Bone marrow (tissue), 2 donors: ENCODE measurements at places on chromosomes 6 and 20.

- no peak for DNase-seq
Observed at GRCh38 chr20:32028647-32029372, 18.6 kb downstream of the CCM2L start.

DNA sequence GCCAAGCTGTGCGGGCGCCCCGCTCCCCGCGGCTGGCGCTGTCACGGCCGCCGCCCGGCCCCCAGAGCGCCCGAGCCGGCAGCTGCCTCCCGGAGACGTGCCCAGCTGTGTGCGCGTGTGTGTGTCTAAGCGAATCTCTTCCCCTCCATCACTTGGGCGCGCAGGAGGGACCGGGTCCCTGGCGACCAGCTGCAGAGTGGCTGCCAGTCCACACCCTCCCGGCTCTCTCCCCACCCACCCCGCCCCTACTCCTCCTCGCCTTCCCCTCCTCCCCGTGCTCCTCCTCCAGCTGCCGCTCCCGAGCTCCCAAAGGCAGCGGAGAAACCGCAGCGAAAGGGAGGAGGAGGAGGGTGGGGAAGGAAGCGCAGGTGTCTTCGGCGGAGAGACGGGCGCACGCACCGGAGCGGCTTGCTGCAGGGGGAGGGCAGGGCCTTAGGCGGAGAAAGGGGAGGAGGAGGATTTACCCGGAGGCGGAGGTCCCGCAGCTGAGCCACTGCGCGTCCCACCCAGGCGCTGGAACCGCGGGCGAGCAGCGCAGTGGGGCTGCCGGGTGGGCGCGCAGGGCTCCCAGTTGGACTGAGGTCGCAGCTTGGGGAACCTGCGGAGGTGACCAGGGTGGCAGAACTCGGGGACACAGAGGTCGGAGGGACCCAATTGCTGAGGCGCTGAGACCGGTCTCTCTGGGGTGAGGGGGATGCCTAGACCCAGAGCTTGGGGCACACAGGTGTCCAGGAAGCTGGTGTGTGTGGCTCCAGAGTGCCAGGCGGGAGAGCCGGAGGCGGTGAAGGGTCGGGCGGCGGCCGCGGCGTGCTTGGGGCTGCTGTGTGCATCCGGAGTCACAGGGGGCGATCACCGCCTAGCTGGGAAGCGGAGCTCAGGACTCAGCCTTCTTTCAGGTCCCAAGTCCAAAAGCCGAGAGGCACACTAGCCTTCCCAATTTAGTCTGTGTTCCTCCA is at the start of gene HS3ST5:
HS3ST5 (minus strand) TSS at position 198 of the 956 bp plus-strand sequence. CDS start 280,178 bp downstream, outside the sequence.
- DNase-seq = no peak

- no peak for DNase-seq
Observed at GRCh38 chr20:17678295-17678694, 3.7 kb downstream of the RRBP1 start.

- DNase-seq = no peak
Observed at GRCh38 chr20:53927990-53928389, 142.4 kb downstream of the BCAS1 start.

DNA sequence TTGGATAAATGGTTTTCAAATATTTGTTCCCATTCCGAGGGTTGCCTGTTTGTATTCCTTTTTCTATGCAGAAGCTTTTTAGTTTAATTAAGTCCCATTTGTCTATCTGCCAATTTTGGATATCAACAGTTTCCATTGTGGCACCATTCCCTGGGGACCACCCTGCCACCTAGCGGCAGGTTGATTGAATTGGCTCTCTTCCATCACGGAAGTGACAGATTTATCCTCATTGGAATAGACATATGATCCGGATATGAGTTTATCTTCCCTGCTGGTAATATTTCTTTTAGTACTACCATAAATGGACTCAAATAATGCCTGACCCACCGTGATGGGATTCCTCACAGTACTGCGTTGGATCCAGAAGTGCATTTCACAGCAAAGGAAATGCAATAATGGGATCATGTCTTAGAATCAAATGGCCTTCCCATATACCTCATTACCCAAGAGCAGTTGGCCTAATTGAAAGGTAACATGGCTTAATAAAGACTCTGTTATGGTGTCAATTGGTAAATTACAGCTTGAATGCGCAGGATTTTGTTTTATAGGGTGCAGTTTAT is 327.0 kb downstream of the BMP2 start:
- no peak for DNase-seq

DNA sequence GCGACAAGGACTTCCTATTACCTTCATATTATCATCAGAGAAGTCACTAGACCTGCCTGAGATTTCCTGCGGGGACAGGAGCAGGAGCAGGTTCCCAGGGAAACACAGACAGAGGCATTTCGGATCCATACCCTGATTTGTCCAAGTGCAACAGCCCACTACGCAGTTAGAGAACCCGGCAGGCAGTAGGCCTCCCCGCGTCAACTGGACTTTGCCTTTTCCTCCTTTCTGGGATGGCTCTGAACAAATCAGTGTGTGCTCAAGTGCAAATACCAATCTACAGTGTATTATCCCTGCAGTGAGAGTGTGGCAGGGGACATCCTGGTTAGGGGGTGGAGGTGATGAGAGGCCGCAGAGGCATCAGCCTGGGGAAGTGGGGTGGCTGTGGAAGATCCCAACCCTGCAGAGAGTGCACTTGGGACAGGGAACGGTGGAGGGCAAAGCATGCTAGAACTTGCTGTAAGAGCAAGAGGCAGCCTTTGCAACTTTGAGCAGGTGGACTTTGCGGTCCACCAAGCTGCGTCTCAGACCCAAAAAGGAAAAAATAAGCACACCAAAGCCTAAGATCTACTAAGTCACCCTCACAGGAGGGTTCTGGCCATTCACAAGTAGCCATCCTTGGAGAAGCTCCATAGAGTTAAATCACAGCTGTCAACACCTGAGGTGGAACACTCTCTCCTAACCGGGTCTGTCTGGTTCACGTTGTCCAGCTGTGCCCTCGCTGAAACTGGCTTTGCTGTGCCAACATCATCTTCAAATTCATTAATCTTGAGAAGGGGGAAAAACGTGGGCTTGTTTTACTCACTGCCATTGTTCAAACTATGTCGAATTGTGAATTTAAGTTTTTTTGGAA is 159.1 kb downstream of the ZDHHC14 start:
- no peak for DNase-seq

DNA sequence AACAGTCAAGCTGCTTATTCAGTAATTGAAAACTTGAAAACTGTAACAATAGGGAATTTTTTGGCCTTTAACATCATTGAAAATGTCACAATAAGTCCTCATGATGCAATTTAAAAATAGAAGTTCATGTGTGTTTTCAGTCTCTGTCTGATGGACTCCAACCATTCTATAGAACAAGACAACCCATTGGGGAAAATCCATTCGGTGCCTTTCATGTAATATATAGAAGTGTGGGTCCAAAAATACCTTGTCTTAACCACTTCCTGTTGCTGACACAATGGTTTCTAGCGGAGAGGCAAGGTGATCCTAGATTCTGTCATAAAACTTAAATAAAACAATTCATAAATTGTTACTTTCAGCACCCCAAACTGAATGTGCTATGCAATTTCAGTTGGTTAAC is 1131.3 kb upstream of the MAP3K7 start:
- no peak for DNase-seq

GRCh38 chr6:36139431-36139830 is 9.1 kb downstream of the MAPK13 start:
- DNase-seq = no peak

DNA sequence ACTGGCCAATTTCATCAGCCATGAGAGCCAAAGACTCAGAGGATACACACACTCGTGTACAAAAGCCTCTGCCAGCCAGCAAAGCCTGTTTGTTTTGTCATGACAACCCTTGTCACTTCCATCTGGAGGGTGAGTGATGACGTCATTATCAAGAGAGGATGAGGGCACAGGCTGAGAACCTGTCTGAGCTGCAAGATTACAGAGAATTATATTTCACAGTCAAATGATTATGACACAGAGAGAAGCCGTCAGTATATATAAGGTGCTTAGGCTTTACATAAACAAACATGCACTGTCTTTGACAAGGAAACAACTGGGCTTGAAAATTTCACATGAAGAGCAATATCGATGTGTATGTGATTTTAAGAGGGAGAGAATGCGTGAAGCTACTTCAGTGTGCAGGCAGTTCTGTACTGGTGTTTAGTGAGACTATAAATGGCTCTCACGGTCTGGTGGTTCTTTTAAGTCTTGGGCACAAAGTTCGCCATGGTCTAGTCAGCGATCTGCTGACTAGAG is 36.5 kb upstream of the BCLAF1 start:
- no peak for DNase-seq

DNA sequence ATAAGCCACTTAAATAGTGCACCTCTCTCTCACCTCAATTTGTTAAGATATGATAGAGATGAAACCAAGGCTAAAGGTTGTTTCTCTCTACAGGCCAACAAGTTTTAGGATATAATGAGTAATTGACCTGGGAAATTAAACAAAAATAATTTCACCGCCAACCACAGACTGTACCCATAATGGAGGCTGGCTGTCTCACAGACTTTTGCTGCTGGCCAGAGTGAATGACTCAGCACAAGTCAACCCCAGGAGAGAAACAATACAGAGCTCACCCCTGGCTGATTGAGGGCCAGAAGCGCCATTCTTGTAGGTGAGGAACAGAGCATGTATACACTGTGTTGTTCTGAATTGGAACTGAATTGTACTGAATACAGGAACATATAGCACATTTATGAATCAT is 99.9 kb downstream of the CAP2 start:
- DNase-seq = no peak

DNA sequence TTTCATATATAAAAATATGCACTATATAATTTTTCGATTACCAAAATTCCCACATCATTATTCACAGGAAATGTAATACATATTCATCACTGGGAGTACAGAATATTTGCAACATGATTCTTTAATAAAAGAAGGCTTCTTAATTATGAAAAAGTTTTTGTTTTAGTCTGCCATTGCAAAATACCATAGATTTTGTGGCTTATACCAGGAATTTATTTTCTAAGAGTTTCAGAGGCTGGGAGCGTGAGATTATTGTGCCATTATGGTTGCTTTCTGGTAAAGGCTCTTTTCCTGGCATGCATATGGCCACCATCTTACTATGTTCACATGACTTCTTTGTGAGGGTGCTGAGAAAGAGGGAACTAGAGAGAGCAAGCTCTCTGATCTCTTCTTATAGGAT is 306.9 kb upstream of the ADGRB3 start:
- no peak for DNase-seq

DNA sequence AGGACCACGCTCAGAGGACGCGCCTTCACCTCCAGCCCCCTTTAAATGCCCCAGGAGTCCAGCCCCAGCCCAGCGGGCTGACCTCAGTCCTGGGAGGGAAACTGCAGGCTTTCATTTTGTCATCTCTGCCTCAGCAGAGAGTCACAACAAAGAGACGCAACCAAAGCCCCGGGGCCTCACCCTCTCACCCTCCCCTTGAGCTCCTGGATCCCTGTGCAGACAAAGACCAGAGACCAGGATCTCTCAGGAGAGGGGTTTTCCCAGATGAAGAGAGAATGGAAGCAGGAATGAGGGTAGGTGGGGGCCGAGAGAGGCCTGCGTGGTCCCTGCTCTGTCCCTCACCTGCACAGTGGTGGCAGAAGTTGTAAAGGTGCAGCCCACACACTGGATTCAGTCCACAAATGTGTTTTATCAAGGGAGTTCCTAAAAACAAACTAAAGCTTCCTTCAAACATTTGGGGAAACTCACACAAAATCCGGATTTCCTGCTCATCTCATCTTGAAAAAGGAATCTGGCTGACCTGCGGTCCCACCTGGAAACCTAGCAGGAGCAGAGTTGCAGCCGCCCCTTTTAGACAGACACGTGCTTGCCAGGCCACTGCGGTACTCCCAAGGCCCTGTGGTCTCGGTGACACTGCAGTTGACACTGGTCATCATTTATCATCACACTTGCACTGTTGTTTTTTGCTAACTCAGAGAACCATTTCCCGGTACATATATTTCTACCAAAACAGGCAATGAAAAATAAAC is 27.1 kb downstream of the PTGIS start:
- DNase-seq = no peak

GRCh38 chr6:52216932-52217575 is 27.2 kb downstream of the IL17F start:
- DNase-seq = no peak

- DNase-seq = no peak
Observed at GRCh38 chr6:107061125-107062020, 33.4 kb downstream of the MTRES1 start.

DNA sequence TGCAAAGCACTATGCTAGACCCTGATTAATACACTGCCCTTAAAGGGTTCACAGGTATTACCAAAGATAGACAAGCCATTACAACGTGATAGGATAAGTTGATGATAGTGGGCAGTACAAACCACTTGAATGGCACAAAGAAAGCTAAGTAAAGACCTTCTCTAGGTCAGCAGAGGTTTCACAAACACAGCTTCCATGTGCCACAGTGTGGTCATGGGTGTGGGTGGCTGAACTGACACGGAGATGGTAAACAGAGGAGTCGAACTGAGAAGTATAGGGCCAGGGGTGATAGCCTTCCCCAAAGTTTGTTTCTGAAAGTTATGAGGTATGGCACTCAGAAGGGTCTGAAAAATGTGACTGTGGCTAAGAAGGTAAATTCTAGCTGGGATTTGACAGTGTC is 4.3 kb downstream of the ZBTB9 start:
- no peak for DNase-seq

GRCh38 chr6:136547336-136547735 is 2.9 kb downstream of the MAP7 start:
- DNase-seq = peak; percentile 60

DNA sequence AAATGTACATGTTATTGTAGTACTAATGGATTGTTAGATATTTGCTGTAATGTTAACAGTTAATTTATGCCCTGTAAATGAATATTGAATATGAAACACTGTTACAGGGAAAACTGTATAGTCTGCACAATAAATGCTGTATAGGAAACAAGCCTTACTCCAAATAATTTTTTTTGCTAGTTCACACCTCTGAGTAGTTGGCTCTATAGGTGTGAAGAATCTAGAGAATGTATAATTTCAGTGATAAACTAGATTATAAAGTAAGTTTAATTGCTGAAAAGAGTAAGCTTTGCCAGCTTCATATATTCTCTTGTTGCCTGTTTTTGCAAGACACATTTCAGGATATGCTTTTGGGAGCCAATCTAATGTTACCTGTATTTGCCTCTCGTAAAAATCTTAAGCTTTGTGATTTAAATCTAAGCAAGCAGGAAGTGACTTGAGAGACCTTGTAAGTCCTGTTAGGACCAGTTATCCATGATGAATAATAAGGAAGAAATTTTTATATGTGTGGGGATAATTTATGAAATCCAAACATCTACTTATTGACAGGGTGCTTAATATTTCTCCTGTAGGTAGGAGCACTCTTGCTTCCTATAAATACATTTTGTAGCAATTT is 232.4 kb downstream of the ZFAND3 start:
- DNase-seq = no peak

- DNase-seq = no peak
Observed at GRCh38 chr6:49326347-49326746, 136.7 kb downstream of the MMUT start.

GRCh38 chr6:100353276-100354015 is 111.3 kb downstream of the SIM1 start:
- DNase-seq = no peak

DNA sequence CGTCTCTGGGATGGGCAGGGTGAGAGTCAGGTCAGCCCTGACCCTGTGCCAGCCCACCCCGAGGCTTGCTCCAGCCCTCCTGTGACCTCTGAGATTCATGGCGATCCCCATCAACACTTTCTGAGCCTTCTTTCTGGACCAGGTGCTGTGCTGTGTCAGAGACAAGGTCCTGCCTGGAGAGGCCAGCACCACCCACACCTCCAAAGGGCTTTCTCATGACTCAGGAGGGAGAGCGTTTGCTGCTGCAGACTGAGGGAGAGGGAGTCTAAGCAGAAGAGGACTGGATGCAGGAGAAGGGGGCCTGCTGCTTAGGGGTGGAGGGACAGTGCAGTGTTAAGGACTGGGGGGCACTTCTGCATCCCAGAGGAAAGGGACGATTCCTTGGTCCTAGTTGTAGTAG is 193.5 kb downstream of the LRFN2 start:
- DNase-seq = no peak

GRCh38 chr6:89145091-89145955 is 532 bp upstream of the PM20D2 start:
- DNase-seq = peak; percentile 63
